ACHN (cell line): ENCODE measurements at places on chromosomes 2 and 18.

- no peak for DNase-seq
Observed at GRCh38 chr2:109386004-109386695, 227.6 kb downstream of the SEPTIN10 start.

GRCh38 chr18:55307505-55307904 lies 280.5 kb downstream of the TCF4 start:
- DNase-seq: no peak

GRCh38 chr2:189585226-189585756 lies 4.7 kb upstream of the SLC40A1 start:
- no peak for DNase-seq

DNA sequence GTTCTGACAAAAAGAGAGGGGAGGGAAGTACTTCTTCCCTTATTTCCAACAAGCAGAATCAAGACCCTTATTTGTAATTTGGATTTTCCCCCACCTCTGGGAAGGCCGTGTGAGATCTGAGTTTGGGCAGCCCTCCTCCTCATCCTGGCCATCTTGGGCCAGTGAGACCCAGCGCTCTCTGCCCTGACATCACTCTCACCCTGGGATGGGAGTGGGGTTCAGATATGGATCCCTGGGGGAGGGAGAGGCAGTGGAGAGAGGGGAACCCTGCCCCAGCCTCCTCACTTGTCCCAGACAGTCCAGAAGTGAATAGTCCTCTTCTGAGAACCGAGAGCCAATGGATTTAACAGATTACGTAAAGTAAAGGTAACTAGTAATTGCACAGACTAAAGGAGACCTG lies 64.5 kb downstream of the DYSF start:
- DNase-seq: no peak

- DNase-seq: peak; percentile 16
Observed at GRCh38 chr18:54359233-54359632, 1.5 kb downstream of the C18orf54 start.

- no peak for DNase-seq
Observed at GRCh38 chr2:223222397-223222796, 170.4 kb downstream of the KCNE4 start.

DNA sequence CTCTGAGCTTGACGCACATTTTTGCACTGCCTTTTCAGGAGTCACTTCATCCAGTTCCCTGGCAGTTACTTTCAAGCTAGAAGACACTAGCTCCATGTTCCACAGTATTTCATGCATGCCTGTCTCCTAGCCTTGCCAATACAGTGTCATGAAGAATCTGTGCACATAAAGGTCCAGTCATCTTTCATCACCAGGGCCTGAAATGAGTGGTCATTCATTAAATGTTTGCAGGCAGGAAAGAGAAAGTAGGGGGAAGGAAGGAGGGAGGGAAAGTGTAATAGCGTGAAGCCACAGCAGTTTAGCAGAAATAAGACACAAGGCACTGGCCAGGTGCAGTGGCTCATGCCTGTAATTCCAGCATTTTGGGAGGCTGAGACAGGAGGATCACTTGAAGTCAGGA lies 92.4 kb upstream of the COPS8 start:
- DNase-seq: no peak

GRCh38 chr2:189222468-189223105 lies 43.0 kb upstream of the COL5A2 start:
- no peak for DNase-seq
